ENCODE measurements at places on chromosomes 6 and 20.

- DNase-seq, result no peak
Observed at GRCh38 chr20:50898475-50898874, 32.8 kb downstream of the ADNP start.

- no peak for DNase-seq
Observed at GRCh38 chr6:165755583-165755982, 92.5 kb upstream of the PDE10A start.

DNA sequence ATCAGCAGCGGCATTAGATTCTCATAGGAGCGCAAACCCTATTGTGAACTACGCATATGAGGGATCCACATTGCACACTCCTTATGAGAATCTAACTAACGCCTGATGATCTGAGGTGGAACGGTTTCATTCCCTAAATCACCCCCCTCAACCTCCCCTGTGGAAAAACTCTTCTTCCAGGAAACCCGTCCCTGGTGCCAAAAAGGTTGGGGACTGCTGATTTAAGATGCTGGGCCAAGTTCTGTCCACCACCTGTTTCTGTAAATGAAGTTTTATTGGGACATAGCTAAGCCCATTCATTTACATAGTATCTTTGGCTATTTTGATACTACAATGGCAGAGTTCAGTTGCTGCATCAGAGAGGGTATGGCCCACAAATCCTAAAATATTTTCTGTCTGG is 268.2 kb upstream of the PRDM1 start:
- no peak for DNase-seq

DNA sequence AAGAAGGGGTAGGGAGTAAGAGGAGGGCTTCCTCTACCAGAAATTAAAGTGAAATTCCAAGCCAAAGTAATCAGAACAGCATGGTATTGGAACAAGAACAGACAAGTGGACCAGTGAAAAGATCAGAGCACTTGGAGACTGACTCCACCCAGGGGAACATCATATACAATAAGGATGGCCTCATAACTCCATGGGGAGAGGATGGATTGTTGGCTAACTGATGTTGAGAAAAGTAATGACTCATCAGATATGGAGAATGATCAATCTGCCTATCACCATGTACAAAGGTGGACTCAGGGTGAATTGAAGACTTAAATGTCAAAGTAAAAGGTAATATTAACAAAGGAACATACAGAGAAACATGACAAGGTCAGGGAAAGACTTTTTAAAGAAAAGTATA is 12.8 kb downstream of the SLC22A3 start:
- DNase-seq, result no peak

DNA sequence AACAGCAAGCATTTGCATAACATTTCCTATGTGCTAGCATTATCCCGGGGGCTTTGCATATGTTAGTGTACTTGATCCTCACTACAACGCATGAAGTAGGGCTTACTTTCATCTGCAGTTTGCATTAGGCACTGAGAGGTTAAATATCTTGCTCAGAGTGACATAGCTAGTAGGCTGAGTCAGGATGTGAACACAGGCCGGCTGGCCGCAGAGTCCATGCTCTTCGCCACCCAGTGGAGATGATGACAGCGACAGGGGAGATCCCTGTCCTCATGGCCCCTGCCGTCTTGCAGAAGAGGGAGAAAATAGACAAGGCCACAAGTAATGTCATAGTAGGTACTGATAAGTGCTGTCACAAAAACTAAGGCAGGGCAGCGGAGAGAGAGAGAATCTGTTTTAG is 46.9 kb downstream of the LYRM4 start:
- DNase-seq, result no peak

DNA sequence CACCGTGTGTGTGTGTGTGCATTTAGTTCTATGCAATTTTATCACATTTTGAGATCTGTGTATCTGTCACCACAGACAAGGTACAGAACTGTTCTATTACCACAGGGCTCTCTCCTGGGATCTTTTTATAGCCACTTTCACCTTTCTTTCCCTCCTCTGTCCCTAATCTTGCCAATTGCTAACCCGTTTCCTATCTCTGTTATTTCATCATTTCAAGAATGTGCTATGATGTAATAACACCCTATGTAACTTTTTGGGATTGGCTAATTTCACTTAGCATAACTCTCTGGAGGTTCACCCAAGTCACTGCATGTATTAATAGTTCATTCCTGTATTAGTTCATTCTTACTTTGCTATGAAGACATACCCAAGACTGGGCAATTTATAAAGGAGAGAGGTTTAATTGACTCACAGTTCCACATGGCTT is 657.7 kb downstream of the QKI start:
- no peak for DNase-seq

GRCh38 chr20:37365760-37366638 is 20.1 kb downstream of the SRC start:
- DNase-seq, result no peak

DNA sequence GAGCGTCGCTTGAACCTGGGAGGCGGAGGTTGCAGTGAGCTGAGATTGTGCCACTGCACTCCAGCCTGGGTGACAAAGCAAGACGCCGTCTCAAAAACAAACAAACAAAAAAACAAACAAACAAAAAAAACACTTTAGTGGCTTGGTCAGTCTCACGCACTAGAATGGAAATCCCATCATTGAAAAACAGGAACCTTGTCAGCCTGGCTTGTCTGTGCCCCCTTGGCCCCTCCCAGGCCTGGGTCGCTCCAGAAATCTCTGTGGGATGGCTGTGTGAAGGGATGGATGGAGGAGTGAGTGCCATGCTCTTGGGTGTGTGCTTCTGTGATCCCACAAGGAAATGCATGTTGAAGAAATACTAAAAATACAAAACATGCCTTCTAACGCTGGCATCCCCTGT is 20.9 kb upstream of the NAA20 start:
- DNase-seq, result no peak

GRCh38 chr6:32177183-32177787 is 920 bp upstream of the RNF5 start:
- DNase-seq, result no peak

DNA sequence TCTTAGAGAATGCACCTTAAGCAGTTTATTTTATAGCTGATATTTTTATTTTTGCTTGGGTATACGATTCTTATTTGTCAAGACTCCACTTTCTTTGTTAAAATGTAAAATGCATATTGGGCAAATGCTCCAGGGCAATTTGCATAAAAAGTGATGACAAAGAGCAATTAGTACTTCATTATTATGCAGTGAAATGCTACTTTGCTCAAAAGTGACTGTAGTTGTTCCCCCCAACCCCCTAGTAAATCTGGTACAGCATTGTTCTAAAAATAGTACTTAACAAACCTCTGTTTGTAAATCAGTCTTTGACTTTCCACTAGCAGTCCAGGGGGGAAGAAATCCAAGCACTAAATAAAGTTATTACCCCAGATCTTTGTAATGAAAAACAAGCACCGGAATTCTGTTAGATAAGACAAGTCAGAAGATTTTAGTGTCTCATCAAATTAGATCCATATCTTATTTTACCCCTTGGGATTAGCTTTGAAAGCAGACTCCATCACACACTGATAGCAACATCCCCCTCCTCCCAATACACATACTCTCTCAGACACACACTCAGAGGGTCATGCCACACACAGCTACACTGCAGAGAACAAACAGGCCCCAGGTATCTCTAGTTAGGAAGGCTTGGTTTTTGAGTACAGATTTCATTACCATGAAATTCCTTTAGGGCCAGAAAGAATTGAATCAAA is 32.9 kb upstream of the BACH2 start:
- no peak for DNase-seq

GRCh38 chr6:113824411-113824810 is 32.7 kb upstream of the MARCKS start:
- DNase-seq, result no peak

DNA sequence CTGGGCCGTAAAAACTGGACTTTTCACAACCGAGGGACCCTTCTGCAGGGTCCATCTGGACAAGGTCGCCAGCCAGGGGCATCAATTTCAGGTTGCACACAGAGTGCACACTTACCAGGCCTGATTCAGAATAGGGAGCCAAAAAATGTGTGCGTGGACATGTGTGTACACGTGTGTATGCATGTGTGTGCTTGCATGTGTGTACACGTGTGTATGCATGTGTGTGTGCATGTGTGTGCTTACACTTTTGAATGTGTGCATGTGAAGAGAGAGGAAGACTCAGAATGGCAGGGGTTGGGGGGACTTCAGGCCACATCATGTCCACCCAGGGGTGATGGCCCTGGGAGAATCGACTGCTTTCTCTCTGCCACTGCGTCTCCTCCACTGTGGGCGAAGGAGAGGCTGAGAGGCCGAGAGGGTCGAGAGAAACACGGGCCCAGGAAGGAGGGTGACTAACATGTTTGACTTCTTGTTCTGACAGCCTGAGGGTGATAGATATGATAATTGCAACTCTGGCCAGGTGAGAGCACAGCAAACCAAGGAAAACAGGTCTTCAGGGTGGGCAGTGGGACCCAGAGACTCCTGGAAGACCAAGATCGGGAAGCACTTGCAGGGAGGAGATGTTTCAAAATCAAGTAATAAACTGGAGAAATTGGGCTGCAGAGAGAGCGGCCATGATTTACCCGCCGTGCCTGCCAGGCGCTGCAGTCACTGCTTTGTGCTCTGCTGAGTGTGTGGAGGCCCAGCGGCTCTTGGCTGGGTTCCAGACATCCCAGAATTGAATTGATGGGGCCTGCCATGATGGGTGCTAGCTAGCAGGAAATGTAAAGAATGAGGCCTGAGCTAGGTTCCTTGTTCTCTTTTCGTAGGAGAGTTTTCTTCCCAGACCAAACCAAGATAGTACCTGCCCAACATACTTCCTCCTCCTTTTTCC is 310.8 kb downstream of the QKI start:
- DNase-seq, result no peak

- no peak for DNase-seq
Observed at GRCh38 chr6:43093436-43094289, 17.5 kb downstream of the PTK7 start.

DNA sequence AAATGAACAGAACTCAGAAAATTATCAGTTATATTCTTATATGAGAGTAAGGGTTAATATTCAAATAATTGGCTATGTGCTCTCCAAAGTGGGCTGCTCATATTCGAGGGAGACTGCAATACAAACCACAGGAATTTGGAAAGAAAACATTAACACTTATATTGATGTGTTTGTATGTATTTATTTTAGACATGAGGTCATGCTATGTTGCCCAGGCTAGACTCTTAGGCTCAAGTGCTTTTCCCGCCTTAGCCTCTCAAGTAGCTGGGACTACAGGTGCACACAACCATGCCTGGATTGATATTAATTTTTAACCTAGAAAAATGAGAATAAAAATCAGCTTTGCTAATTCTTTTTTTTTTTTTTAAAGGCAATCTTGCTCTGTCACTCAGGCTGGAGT is 35.0 kb downstream of the BTBD9 start:
- DNase-seq, result no peak

- no peak for DNase-seq
Observed at GRCh38 chr6:135810486-135810885, 41.0 kb upstream of the PDE7B start.

DNA sequence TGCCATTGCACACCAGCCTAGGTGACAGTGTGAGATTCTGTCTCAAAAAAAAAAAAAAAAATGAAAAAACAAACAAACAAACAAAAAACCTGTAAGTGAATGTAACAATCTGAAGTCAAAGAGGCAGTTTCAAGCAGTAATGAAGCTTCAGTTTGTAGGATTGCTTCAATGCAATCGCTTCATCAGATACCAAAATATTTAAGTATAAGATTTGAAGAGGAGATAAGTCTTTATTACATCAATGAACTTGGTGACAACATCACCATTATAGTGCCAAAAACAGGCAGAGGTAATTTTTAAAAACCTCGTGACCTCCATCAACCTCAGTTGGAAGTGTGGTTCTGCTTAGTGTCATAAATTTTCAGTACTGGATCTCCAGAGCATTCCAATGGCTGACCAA is 74.7 kb downstream of the MYLK4 start:
- DNase-seq, result no peak

- DNase-seq, result no peak
Observed at GRCh38 chr6:5366941-5367340, 105.6 kb downstream of the FARS2 start.
